NCI-H1930 (cell line): ENCODE measurements at places on chromosomes 16 and 17.

GRCh38 chr16:51228097-51228659 is 77.1 kb upstream of the SALL1 start:
- DNase-seq: no peak

DNA sequence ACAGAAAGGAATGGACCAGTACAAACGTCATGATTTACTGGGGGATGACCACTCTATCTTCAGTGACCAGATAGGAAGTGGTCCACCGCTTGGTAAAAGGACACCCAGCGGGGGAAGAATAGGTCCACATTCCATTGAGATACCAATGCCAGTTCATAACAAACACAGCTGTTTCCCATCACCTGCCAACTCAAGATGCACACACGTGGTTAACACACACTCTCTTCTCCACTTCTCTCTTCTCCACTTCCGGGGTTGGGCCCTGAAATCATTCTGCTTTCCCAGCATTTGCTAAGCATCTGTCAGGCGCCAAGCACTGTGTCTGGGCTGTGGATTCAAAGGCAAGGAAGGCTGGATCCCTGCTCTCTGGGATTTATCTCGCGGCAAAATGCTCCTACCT is 175.5 kb downstream of the SLC39A11 start:
- DNase-seq: no peak

- DNase-seq: no peak
These were observed 9.7 kb upstream of the ARL2BP start for GRCh38 chr16:57235128-57236021.

- no peak for DNase-seq
These were observed at the start of gene HSF5 for GRCh38 chr17:58487589-58488427. Gene HSF5 (minus strand): TSS chr17:58488408. CDS start chr17:58488274, 134 bp downstream.

GRCh38 chr16:79528338-79528737 is 72.2 kb downstream of the MAF start:
- no peak for DNase-seq
